Kidney (tissue), 22 donors: ENCODE measurements at places on chromosomes 3 and 15. TPM values are rescaled to one million over a fixed set of nuclear protein-coding genes. Genes with fewer than 3 reads are reported as not detected.
A peak's percentile ranks its signal among the peaks of the same experiment; 100 is the strongest.

- no peak for DNase-seq
- no peaks in the 10 kb centered on the region for H3K36me3 ChIP-seq
- no peaks in the 10 kb centered on the region for H3K4me1 ChIP-seq
Observed at GRCh38 chr15:98402486-98402885, 245.9 kb upstream of the IGF1R start.

- no peaks in the 10 kb centered on the region for H3K4me1 ChIP-seq
- H3K4me3 ChIP-seq, result no peak overlapping the region
- DNase-seq, result no peak
Observed at GRCh38 chr3:139586420-139587017, 47.0 kb upstream of the RBP1 start.

DNA sequence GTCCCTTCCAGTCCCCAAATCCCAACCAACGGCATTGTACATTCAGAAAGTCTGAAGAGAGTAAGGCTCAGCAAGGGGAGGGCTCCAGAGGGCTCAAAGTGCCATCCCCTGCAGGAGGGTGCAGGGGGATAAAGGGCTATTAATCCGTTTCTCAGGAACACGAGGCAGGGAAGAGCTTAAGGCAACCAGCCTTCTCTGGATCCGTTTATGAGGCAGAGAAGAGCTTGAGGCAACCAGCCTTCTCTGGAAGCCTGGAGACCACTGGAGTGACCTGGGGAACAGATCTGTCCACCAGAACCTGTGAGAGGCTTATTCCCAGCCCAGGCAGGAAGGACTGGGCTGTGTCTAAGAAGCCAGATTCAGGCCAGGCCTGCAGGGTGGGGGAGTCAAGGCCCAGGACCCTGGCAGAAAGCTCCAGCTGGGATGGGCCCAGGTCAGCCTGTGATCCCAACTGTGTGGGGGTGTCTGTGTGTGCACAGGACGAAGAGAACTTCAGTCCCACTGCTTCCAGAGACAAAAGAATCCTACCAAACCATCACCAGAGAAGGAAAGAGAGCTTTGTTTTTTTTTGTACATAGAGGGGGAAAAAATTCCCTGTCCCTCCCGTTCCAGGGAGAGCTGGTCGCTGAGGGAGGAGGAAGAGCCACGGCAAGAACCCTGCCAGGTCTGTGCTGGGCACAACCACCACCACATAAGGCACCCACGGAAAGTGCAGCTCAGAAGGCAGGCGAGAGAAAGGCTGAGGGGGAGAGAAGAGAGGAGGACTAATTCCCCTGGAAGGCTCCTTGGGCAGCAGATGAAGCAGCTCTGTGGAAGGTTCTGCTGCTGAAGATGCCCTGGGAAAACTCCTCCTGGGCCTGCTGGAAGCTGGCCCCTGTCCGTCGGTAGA lies 1.6 kb upstream of the ULK3 start:
- H3K27me3 ChIP-seq, result no peaks in the 10 kb centered on the region
- no peak overlapping the region for H3K4me3 ChIP-seq
- H3K36me3 ChIP-seq, result peaks cover 10% of the 10 kb centered on the region
- peak; percentile 41 for DNase-seq

- H3K27me3 ChIP-seq, result no peaks in the 10 kb centered on the region
- H3K4me3 ChIP-seq, result no peak overlapping the region
- no peaks in the 10 kb centered on the region for H3K4me1 ChIP-seq
- DNase-seq, result no peak
Observed at GRCh38 chr15:29064290-29064689, 178.5 kb downstream of the APBA2 start.

DNA sequence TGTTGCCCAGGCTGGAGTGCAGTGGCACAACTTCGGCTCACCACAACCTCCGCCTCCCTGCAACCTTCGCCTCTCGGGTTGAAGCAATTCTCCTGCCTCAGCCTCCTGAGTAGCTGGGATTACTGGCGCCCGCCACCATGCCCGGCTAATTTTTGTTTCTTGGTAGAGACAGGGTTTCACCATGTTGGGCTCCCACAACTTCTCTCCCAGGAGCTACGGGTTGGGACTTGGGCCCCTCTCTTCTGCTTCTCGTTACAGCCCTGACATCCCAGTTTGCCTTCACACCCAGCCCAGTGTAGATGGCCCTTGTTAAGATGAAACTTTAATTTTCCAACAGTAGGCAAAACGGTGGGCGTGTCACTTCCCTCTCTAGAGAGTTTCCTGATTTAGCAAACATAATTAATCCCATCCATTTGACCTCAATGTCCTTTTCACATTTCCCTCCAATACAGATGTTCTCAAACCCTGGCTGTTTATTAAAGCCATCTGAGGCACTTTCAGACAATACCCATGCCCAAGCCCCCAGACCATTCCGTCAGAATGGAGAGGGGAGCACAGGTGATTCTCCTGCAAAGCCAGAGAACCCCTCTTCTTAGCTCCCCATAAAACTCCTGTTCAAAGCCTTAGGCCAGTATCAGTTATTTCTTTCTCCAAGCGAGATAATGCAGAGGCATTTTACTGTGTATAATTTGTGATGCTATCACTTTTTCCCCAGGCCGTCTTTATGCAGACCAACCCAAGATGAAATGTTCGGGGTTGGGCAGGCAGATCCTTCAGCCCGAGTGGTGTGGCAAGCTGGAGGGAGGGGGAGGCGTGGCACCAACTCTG lies 245.7 kb downstream of the XXYLT1 start:
- H3K27ac ChIP-seq, result no peak overlapping the region
- DNase-seq, result no peak
- no peaks in the 10 kb centered on the region for H3K4me1 ChIP-seq
- H3K36me3 ChIP-seq, result no peaks in the 10 kb centered on the region

- no peaks in the 10 kb centered on the region for H3K27me3 ChIP-seq
- H3K4me1 ChIP-seq, result no peaks in the 10 kb centered on the region
- DNase-seq, result no peak
- H3K4me3 ChIP-seq, result no peak overlapping the region
- H3K27ac ChIP-seq, result no peak overlapping the region
- no peaks in the 10 kb centered on the region for H3K36me3 ChIP-seq
Observed at GRCh38 chr3:19749448-19750017, 184.5 kb downstream of the EFHB start.

- no peaks in the 10 kb centered on the region for H3K36me3 ChIP-seq
- DNase-seq, result no peak
- no peak overlapping the region for H3K27ac ChIP-seq
- no peaks in the 10 kb centered on the region for H3K4me1 ChIP-seq
Observed at GRCh38 chr3:18675197-18675596, 250.1 kb upstream of the SATB1 start.

MYL3 gene
- total RNA-seq, result 41.3 TPM

IGF1R gene
- total RNA-seq, result 73.2 TPM
